ENCODE measurements at places on chromosomes 5 and 9.
A peak's percentile ranks its signal among the peaks of the same experiment; 100 is the strongest.

DNA sequence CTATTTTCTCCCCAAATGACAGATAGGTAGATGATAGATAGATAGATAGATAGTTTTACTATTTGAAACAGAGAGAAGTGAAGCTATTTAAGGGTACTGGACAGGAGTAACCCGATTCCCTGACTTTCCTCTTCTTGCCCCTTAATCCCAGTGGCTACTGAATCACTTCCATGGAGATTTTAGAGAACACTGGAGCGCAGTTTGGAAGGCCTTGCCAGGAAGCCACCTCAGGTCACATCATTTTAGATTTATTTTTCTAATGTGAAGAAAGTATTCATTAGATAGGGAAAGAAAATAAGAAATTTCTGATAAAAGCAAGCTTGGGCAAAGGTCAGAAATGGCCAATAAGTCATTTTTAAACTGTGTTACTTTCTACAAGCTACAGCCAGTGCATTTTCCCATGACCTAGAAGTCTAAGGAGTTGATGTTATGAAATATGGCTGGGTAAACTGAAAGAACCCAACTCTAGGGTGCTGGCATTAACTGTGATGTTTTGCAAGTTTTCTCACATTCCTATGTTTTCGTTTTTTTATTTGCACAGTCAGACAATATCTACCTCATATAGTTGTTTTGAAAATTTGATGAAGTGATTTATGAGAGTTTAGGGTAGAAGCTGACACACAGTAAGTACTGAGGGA is 544.7 kb upstream of the PTGER4 start:
- no peaks in the 10 kb centered on the region for H3K36me3 ChIP-seq
- no peak for DNase-seq
- no peak overlapping the region for H3K4me3 ChIP-seq
- H3K4me1 ChIP-seq = no peaks in the 10 kb centered on the region
- no peaks in the 10 kb centered on the region for H3K27me3 ChIP-seq

- H3K27ac ChIP-seq = no peak overlapping the region
- H3K4me1 ChIP-seq = peaks cover 3% of the 10 kb centered on the region
- H3K4me3 ChIP-seq = no peak overlapping the region
- no peak for DNase-seq
- peaks cover 8% of the 10 kb centered on the region for H3K36me3 ChIP-seq
- H3K27me3 ChIP-seq = no peaks in the 10 kb centered on the region
Measured at GRCh38 chr9:136815422-136815782, 7.7 kb downstream of the RABL6 start.

GRCh38 chr9:19387317-19387716 is 7.3 kb upstream of the RPS6 start:
- no peak overlapping the region for H3K27ac ChIP-seq
- H3K36me3 ChIP-seq = no peaks in the 10 kb centered on the region
- no peak overlapping the region for H3K4me3 ChIP-seq

DNA sequence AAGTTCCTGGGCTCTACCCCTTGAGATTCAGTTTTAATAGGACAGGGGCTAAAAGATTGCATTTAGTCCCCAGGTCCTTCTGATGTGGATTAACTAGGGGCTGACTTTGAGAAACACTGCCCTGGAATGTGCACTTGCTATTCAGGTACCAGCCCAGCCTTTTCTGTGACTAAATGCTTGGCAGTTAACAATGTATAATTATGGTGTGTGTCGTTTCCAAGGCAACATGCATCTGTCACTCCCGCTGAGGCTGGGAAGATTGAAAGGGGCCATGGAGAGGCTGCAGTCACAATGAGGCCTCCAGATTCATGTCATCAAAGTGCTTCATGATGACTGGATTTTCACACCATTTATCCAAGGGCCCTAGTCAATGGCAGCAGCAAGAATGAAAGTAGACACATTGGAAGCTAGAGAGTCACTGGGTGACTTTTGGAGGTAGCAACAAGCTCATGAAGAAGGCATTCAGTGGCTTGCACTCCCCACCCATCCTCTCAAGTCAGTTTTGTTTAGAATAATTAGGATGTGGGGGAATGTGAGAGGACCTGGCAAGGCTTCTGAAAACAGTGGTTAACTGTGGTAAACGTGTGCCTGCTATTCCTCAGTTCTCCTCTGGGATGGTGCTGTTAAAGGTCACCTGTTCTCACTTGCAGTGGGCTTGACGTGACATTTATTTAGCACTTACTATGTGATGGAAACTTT is 28.3 kb downstream of the RAI14 start:
- peaks cover 25% of the 10 kb centered on the region for H3K4me1 ChIP-seq
- DNase-seq = no peak
- no peaks in the 10 kb centered on the region for H3K36me3 ChIP-seq
- H3K27me3 ChIP-seq = no peaks in the 10 kb centered on the region
- no peak overlapping the region for H3K4me3 ChIP-seq

DNA sequence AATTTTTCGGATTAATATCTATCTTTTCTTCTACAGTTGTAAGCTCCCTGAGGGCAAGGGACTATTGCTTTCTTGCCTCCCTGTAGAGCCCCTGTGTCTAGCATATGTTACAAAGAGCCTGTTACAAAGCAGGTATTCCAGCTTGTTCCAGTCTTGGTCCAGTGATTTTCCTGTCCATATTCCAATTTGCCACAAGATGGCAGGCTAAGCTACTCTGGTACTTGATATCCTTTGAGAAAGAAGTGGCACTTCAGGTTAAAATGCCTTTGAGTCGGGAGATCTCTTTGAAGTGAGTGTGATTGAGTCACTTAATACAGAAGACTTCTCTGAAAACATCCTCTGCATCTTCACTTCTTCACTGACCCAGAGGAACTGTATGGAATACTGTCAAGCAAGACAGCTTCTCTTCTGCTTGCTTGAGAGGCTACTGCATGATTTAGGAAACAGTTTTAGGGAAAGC is 24.5 kb downstream of the CAVIN4 start:
- H3K27me3 ChIP-seq = no peaks in the 10 kb centered on the region
- no peak overlapping the region for H3K4me3 ChIP-seq
- H3K36me3 ChIP-seq = no peaks in the 10 kb centered on the region
- no peak overlapping the region for H3K27ac ChIP-seq
- peaks cover 25% of the 10 kb centered on the region for H3K4me1 ChIP-seq

- DNase-seq = peak; percentile 33
- no peaks in the 10 kb centered on the region for H3K36me3 ChIP-seq
- H3K4me1 ChIP-seq = no peaks in the 10 kb centered on the region
- H3K4me3 ChIP-seq = no peak overlapping the region
- H3K27ac ChIP-seq = no peak overlapping the region
Measured at GRCh38 chr5:178177569-178177968, 9.6 kb downstream of the GMCL2 start.

- H3K36me3 ChIP-seq = no peaks in the 10 kb centered on the region
- no peaks in the 10 kb centered on the region for H3K27me3 ChIP-seq
- H3K27ac ChIP-seq = no peak overlapping the region
- no peak for DNase-seq
- H3K4me3 ChIP-seq = no peak overlapping the region
- H3K4me1 ChIP-seq = no peaks in the 10 kb centered on the region
Measured at GRCh38 chr9:73714294-73714693, 562.6 kb downstream of the ANXA1 start.

- H3K27me3 ChIP-seq = no peaks in the 10 kb centered on the region
- H3K27ac ChIP-seq = no peak overlapping the region
- no peaks in the 10 kb centered on the region for H3K36me3 ChIP-seq
- H3K4me3 ChIP-seq = no peak overlapping the region
- H3K4me1 ChIP-seq = no peaks in the 10 kb centered on the region
Measured at GRCh38 chr5:40437452-40437861, 242.3 kb upstream of the PTGER4 start.

- H3K27ac ChIP-seq = no peak overlapping the region
- no peaks in the 10 kb centered on the region for H3K4me1 ChIP-seq
- H3K27me3 ChIP-seq = no peaks in the 10 kb centered on the region
- no peaks in the 10 kb centered on the region for H3K36me3 ChIP-seq
Measured at GRCh38 chr5:13987843-13988464, 43.5 kb upstream of the DNAH5 start.

DNA sequence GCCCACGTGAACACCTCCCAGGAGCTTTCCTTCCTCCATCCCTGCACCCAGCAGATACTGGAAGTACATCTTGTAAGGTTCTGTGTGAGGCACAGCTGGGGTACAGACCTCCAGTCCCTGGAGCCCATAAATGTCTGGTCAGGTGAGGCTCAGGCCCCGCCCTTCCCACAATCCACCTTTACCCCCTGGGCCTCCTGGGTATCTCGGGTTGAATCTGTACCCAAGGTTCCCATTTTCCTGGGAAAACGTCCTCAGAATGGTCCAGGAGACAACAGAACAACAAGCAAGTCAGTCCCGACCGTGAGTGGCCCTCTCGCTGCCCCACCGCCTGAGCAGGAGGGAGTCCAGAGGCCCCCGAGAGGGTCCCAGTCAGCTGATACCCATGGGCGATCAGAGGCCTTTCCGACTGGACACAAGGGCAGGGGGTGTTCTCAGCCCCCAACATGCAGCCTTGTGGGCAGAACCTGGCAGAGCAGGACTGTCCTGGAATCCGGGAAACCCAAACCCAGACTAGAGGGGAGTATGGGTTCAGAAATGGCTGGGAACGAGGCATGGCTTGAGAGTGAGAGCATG is 4.3 kb downstream of the SPATA31E1 start:
- H3K27me3 ChIP-seq = peaks cover 5% of the 10 kb centered on the region
- no peak overlapping the region for H3K27ac ChIP-seq
- no peak overlapping the region for H3K4me3 ChIP-seq

- no peaks in the 10 kb centered on the region for H3K36me3 ChIP-seq
- no peak overlapping the region for H3K4me3 ChIP-seq
- H3K4me1 ChIP-seq = no peaks in the 10 kb centered on the region
- no peak overlapping the region for H3K27ac ChIP-seq
Measured at GRCh38 chr9:119349351-119349825, 19.8 kb downstream of the BRINP1 start.

DNA sequence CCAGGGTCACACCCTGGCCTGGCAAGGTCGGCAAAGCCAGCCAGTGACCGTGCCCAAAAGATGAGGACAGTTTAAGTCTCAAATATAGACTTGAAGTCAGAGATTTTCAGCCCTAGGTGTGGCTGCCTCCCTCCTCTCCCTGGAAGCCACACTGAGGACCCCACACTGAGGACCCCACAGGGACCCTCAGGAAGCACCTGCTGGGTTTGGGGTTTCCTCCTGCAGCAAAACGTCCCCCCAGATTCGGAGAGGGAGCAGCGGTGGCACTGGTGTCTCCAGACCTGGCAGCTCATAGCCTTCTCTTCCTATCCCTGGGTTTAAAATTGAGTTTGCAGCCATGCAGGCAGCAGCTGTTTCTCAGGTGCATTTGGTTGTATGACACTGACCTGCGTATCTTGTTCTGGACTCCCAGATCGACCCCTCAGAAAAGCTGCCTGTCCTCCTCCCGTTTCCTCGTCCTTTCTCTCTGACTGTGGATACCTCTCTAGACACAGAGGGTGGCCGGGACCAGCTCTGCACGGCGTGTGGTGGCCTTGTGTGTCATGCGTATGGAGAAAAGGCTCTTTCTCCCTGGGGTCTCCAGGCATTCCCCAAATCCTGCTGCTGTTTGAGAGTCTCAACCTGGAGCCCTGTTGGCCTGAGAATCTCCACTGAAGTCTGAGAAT is 36.6 kb downstream of the MRPL36 start:
- no peak overlapping the region for H3K4me3 ChIP-seq
- no peaks in the 10 kb centered on the region for H3K36me3 ChIP-seq
- H3K27me3 ChIP-seq = peaks cover 10% of the 10 kb centered on the region
- no peaks in the 10 kb centered on the region for H3K4me1 ChIP-seq

- peaks cover 27% of the 10 kb centered on the region for H3K4me1 ChIP-seq
- H3K36me3 ChIP-seq = no peaks in the 10 kb centered on the region
- no peak for DNase-seq
- H3K27ac ChIP-seq = no peak overlapping the region
- H3K27me3 ChIP-seq = no peaks in the 10 kb centered on the region
- H3K4me3 ChIP-seq = no peak overlapping the region
Measured at GRCh38 chr5:159175547-159175946, 33.8 kb downstream of the RNF145 start.

DNA sequence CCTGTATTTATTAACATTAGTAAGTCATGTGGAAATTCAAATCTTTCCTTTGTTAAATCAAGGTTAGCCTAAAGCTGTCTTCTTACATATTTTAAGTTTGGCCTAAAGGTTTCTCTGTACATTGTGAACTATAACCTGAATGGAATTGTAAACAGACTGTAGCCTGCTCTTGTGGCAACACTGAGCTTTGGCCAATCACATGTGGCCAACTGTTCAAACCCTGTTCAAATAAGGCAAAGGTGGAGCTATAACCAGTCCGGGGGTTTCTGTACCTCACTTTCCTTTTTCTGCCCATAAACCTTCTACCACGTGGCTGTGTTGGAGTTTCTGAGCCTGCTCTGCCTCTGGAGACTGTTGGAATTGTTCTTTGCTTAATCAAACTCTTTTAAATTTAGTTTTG is 3.3 kb upstream of the HAPLN1 start:
- no peak overlapping the region for H3K27ac ChIP-seq
- H3K36me3 ChIP-seq = no peaks in the 10 kb centered on the region
- H3K4me1 ChIP-seq = peaks cover 17% of the 10 kb centered on the region
- peaks cover 28% of the 10 kb centered on the region for H3K27me3 ChIP-seq

GRCh38 chr5:134003064-134003816 is 1.5 kb downstream of the VDAC1 start:
- H3K36me3 ChIP-seq = peaks cover 6% of the 10 kb centered on the region
- peak overlapping the region; percentile 99 for H3K27ac ChIP-seq
- peak overlapping the region; percentile 96 for H3K4me3 ChIP-seq
- H3K4me1 ChIP-seq = peaks cover 62% of the 10 kb centered on the region
- no peak for DNase-seq

DNA sequence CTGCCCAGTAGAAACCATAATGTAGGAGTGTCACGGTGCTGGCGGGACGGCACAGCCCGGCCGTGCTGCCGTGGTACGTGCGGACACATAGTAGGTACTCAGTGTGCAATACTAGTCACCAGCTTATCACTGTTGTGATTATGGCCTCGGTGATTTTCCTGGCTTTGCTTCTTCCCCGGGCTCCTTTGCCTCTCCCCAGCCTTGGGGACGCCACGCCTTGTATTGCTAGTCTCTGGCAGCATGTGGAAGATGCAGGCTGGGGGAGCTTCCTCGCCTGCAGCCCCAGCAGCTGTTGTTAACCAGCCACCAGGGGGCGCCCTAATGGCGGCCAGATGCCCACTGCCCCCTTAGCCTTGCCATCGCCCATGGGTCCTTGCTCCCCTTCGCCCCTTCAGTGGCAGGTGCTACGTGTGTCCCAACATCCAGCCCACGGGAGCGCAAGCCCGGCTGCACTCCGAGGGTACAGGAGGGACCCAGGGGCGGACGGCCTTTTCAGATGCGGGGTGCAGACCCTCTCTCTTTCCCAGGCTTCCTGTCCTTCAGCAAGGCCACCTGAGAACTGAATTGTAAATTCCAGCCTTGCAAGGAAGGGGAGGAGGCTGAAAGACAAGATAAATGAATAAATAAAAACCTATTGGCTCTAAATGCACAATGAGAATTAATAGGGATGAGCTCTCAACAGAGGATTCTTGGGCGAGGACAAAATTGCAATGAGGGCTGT is 8.0 kb downstream of the NTNG2 start:
- H3K27me3 ChIP-seq = peaks cover 67% of the 10 kb centered on the region
- no peak for DNase-seq
- peaks cover 7% of the 10 kb centered on the region for H3K4me1 ChIP-seq
- H3K27ac ChIP-seq = no peak overlapping the region
- H3K4me3 ChIP-seq = no peak overlapping the region

DNA sequence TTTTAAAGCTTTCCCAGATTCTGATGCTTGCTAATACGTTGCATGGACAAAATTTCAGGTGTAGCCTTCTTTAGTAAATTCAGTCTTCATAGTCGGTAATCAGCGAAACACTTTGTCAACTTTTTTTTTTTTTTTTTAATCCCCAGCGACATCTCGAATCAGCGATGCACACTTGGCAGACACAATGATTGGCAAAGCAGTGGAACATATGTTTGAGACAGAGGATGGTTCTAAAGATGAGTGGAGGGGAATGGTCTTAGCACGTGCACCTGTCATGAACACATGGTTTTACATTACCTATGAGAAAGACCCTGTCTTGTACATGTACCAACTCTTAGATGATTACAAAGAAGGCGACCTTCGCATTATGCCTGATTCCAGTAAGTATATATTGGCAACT is 66.8 kb upstream of the NXNL2 start:
- H3K4me1 ChIP-seq = no peaks in the 10 kb centered on the region
- DNase-seq = no peak
